GM23248 (cell line): ENCODE measurements at places on chromosomes 7 and 10. TPM values are rescaled to one million over a fixed set of nuclear protein-coding genes. Genes with fewer than 3 reads are reported as not detected.

DOCK4 gene
- 2.0 and 2.1 TPM in 2 replicates for polyA plus RNA-seq

CRPPA gene
- polyA plus RNA-seq, result 1.8 TPM in 2 replicates

ASIC3 gene
- polyA plus RNA-seq, result 0.26 TPM in 1 of 2 replicates, not detected in the other

TYW1 gene
- 13.8 and 14.7 TPM in 2 replicates for polyA plus RNA-seq

MXI1 gene
- polyA plus RNA-seq, result 17.6 and 25.7 TPM in 2 replicates

THSD7A gene
- polyA plus RNA-seq, result 0.01 TPM in 1 of 2 replicates, not detected in the other

DTX2 gene
- polyA plus RNA-seq, result 9.4 and 9.7 TPM in 2 replicates

ASAH2B gene
- polyA plus RNA-seq, result 5.0 and 5.7 TPM in 2 replicates

NPC1L1 gene
- not detected in 2 replicates for polyA plus RNA-seq

GRCh38 chr7:17772581-17773288 lies 167.6 kb downstream of the SNX13 start:
- peaks cover 21% of the 10 kb centered on the region for H3K4me1 ChIP-seq
- no peaks in the 10 kb centered on the region for H3K36me3 ChIP-seq
- no peak for DNase-seq
- no peaks in the 10 kb centered on the region for H3K27me3 ChIP-seq
- H3K27ac ChIP-seq, result peak overlapping the region; percentile 16; the same call in 1 of the 2 replicates

DNA sequence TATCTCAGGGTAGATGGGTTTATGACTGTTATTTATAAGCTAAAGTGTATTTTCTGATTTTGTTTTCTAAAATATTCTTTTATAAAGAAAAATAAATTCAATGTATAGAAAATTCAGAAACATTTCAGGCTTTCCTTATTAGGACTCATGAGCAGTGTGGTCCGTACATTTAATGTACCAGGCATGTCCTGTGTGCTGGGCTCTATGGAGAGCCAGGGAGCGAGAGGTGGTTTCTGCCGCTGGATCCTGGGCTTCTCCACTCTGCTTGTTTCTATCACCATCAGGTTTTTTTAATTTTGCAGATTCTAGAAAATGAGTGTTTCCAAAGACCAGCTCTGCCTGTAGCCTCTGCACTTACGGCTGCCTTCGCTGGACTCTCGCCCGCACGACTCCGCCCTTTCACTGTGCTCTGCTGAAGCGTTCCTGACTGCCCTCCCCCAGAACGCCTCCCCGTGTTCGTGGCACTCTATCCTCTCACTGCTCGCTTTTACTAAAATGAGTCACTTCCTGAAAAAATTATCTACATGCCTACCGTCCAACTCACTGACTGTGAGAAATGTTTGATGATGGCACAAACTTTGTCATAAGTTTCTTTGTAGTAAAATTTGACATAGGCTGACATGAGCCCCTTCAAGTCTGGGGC lies 188.5 kb downstream of the ZMYND11 start:
- H3K36me3 ChIP-seq, result 0 out of 2 replicates have a peak, but pooled peaks cover 9% of the 10 kb centered on the region
- no peaks in the 10 kb centered on the region for H3K27me3 ChIP-seq
- H3K4me1 ChIP-seq, result peaks cover 10% of the 10 kb centered on the region

GRCh38 chr10:28754930-28755718 lies 77.8 kb downstream of the BAMBI start:
- no peaks in the 10 kb centered on the region for H3K27me3 ChIP-seq
- DNase-seq, result no peak
- H3K4me1 ChIP-seq, result no peaks in the 10 kb centered on the region
- H3K27ac ChIP-seq, result no peak overlapping the region
- no peaks in the 10 kb centered on the region for H3K36me3 ChIP-seq
- no peak overlapping the region for H3K4me3 ChIP-seq

GRCh38 chr7:132609906-132610520 lies 33.7 kb upstream of the PLXNA4 start:
- no peaks in the 10 kb centered on the region for H3K27me3 ChIP-seq
- no peak overlapping the region for H3K4me3 ChIP-seq
- no peaks in the 10 kb centered on the region for H3K36me3 ChIP-seq
- DNase-seq, result no peak
- H3K27ac ChIP-seq, result no peak overlapping the region

DNA sequence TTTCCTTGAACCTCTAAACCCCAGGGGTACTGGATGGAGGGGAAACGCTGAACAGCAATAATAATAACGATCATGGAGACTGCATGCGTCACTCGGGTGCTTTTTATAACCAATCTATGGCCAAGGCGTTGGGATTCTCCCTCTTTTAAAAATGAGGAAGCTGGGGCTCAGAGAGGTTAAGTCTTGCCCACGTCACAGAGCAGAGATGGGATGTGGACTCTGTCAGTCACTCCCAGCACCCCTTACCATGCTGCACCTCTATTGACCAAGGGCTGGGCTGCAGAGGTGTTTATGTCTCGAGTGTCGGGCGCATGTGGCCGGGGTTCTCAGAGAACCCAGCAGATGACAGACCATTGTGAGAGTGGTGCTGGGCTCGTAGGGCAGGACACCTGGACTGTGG lies 129.9 kb downstream of the CDH23 start:
- no peak for DNase-seq
- H3K4me3 ChIP-seq, result no peak overlapping the region
- peaks cover 5% of the 10 kb centered on the region; the same call in 1 of the 2 replicates for H3K27me3 ChIP-seq
- H3K36me3 ChIP-seq, result no peaks in the 10 kb centered on the region

- H3K4me3 ChIP-seq, result no peak overlapping the region
- no peak overlapping the region for H3K27ac ChIP-seq
- DNase-seq, result no peak
- H3K27me3 ChIP-seq, result no peaks in the 10 kb centered on the region
- peaks cover 4% of the 10 kb centered on the region; the same call in 1 of the 2 replicates for H3K4me1 ChIP-seq
Measured at GRCh38 chr7:111242141-111242755, 151.3 kb downstream of the LRRN3 start.

DNA sequence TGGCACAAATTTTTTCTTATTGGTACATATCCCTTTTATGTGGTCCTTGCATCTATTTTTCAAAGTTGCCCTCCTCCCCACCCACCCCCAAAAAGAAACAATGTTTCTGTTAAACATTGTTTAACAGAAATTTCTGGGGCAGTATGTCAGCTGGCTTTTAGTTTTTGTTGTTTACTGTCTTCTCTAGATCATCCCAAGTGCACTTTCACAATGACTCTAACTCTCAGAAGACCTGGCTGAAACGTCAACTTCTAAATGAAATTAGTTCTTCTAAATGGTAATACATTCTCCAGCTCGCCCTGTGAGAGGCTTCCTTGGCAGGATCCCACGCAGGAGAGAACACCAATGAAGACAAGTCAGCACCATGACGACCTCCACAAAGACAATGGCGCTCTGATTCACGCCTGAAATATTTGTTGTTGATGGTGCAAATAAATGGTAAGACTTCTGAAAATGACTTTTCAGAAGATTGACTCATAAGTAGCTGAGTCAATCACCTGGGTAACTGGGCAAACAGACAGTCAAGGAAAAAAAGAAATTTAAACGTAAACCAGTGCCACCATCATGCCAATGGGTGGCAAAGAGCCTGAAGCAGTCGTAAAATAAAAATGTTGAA lies 293.7 kb downstream of the FZD1 start:
- peaks cover 13% of the 10 kb centered on the region for H3K4me1 ChIP-seq
- H3K36me3 ChIP-seq, result no peaks in the 10 kb centered on the region
- peak; percentile 92 for DNase-seq
- H3K27ac ChIP-seq, result peak overlapping the region; percentile 66
- no peaks in the 10 kb centered on the region for H3K27me3 ChIP-seq

DNA sequence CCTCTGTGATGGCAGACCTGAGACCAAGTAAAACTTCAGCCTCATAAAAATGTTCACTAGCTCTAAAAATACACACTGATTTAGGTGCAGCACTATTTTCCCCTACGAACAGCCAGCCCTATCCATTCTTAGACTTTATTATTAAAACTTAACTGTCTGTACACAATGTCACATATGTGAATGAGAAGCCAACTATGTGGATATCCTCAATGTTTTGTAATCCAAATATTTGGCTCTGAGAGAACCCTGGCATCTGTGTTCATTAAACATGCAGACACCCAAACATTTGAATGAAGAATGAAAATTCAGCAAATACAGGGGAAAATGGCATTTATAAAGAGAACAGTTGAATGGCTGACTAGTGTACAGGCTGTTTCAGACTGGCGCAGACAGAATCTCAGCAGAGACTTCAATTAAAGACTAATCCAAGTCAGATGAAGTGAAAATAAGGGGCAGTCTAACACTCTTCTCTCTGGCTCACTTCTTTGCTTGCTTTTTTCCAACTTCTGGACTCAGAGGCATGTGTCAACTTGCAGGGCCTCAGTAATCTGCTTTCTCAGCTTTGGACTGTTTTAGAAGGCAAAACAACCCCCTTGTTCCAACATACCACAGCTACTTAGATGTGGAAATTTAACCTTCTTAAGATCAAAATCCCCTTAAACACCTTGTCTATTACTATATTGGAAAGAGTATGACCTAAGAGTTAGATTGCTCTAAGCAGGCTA lies 47.4 kb upstream of the FAM180A start:
- DNase-seq, result no peak
- H3K27ac ChIP-seq, result no peak overlapping the region
- no peaks in the 10 kb centered on the region for H3K36me3 ChIP-seq
- peaks cover 9% of the 10 kb centered on the region for H3K4me1 ChIP-seq

GRCh38 chr10:103470761-103471653 lies 8.0 kb downstream of the CALHM3 start:
- H3K27ac ChIP-seq, result no peak overlapping the region
- no peaks in the 10 kb centered on the region for H3K4me1 ChIP-seq
- H3K27me3 ChIP-seq, result no peaks in the 10 kb centered on the region

DNA sequence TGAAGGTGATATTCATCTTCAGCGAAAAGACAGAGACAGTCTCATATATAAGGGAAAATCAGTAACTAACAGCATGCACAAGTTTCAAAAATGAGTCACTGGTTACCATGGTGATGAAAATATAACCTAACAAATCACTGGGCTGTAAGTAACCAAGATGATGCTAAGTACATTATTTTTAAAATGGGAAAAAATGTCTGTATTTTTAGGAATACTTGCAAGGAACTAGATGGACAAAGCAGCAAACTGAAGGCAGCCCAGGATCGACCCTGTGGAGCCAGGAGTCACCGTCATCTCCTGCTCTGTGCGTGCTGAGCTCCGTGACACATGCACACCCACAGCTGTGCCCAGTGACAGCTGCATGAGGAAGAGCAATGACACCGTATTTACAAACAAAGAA lies 137.3 kb downstream of the ELMO1 start:
- no peak overlapping the region for H3K27ac ChIP-seq
- H3K27me3 ChIP-seq, result no peaks in the 10 kb centered on the region
- H3K4me3 ChIP-seq, result no peak overlapping the region
- DNase-seq, result peak; percentile 24

GRCh38 chr7:15820319-15820718 lies 133.8 kb upstream of the MEOX2 start:
- no peaks in the 10 kb centered on the region for H3K36me3 ChIP-seq
- no peak overlapping the region for H3K27ac ChIP-seq
- peaks cover 4% of the 10 kb centered on the region for H3K4me1 ChIP-seq
- H3K4me3 ChIP-seq, result no peak overlapping the region

DNA sequence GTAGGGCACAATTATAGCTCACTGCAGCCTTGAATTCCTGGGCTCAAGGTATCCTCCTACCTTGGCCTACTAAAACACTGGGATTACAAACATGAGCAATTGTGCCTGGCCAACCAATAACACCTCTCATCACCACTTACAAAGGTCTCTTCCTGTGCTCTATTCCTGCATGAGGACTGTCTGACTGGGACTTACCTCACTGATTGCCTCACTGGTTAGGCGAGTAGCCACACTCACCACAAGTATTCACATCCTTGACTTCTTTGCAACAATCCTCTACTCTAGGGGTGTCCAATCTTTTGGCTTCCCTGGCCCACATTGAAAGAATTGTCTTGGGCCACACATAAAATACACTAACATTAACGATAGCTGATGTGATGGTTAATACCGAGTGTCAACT lies 22.6 kb upstream of the PDIA4 start:
- H3K4me3 ChIP-seq, result no peak overlapping the region
- H3K4me1 ChIP-seq, result no peaks in the 10 kb centered on the region
- no peaks in the 10 kb centered on the region for H3K27me3 ChIP-seq
- no peak overlapping the region for H3K27ac ChIP-seq
- DNase-seq, result peak; percentile 19

DNA sequence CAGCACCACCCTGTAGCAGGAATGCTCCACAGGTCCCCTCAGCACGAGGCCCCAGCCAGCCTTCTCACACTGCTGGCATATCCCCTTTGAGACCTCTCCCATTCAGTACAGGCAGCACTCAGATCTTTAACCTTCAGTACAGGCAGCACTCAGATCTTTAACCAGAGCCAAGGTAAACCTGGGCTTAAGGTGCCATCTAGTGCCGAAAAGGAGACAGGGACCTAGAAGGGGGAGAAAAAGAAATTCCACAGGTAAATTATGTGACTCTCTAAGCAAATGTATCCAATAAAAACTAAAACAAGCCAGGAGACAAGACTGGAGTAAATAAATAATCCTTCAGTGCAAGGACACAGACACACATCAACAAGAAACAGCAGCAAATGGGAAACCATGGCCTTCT lies 358.6 kb downstream of the PTPRN2 start:
- no peaks in the 10 kb centered on the region for H3K36me3 ChIP-seq
- H3K27ac ChIP-seq, result no peak overlapping the region
- H3K4me3 ChIP-seq, result no peak overlapping the region
- no peaks in the 10 kb centered on the region for H3K4me1 ChIP-seq
- H3K27me3 ChIP-seq, result no peaks in the 10 kb centered on the region

DNA sequence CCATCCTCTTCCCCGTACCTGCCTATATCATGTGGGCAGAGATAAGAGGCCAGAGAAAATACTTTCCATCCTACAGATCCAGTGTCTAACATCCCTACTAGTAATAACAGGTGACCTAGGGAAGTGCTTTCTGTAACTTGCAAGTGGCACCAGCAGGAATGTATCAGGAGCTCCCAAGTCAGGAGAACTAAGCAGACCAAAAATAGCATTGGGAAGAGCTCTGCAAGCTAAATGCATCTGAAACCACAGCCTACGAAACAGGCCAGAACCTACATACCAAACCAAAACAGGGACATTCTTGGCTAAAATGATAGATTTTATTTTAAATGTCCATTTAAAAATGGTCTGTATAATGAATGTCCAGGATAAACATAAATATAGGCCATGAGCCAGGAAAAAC lies 680.8 kb downstream of the PHTF2 start:
- H3K27me3 ChIP-seq, result no peaks in the 10 kb centered on the region
- no peaks in the 10 kb centered on the region for H3K36me3 ChIP-seq
- H3K4me3 ChIP-seq, result no peak overlapping the region
- no peak for DNase-seq
- peaks cover 13% of the 10 kb centered on the region; the same call in 1 of the 2 replicates for H3K4me1 ChIP-seq

GRCh38 chr10:99945263-99945662 lies 64.5 kb downstream of the DNMBP start:
- H3K36me3 ChIP-seq, result 0 out of 2 replicates have a peak, but pooled peaks cover 6% of the 10 kb centered on the region
- H3K27me3 ChIP-seq, result no peaks in the 10 kb centered on the region
- peak; percentile 91 for DNase-seq
- no peak overlapping the region for H3K4me3 ChIP-seq
- H3K4me1 ChIP-seq, result peaks cover 45% of the 10 kb centered on the region
- peak overlapping the region; percentile 88 for H3K27ac ChIP-seq

- H3K27ac ChIP-seq, result no peak overlapping the region
- DNase-seq, result no peak
- no peak overlapping the region for H3K4me3 ChIP-seq
- H3K27me3 ChIP-seq, result peaks cover 33% of the 10 kb centered on the region
Measured at GRCh38 chr7:151806204-151806603, 70.7 kb downstream of the PRKAG2 start.
